Activated CD4-positive, alpha-beta T cell treated with anti-CD3 and anti-CD28 coated beads, Interleukin-2, amount 50 U/mL, for 1 hour (primary cell): ENCODE measurements at places on chromosomes 6 and 20.

- no peak for DNase-seq
Measured at GRCh38 chr20:63500902-63501817, 2.3 kb upstream of the EEF1A2 start.

- no peak for DNase-seq
Measured at GRCh38 chr6:148955441-148955840, 208.6 kb downstream of the UST start.

DNA sequence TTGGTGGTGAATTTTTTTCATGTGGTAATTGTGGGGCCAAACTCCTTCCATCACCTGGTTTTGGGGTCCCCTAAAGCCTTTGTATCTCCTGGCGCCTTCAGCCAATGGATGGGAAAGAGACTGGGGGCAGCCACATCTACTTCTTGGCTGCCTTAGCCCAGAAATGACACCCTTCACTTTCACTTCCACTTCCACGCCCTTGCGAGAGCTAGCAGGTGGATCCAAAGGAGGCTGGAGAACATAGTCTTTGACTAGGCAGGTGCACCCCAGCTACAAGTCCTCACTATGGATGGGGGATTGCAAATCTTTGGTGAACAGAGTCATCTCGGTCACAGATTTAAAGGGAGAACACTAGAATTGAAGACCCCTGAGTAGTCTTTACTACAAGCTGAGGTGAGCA lies 70.8 kb downstream of the NDUFAF5 start:
- no peak for DNase-seq

DNA sequence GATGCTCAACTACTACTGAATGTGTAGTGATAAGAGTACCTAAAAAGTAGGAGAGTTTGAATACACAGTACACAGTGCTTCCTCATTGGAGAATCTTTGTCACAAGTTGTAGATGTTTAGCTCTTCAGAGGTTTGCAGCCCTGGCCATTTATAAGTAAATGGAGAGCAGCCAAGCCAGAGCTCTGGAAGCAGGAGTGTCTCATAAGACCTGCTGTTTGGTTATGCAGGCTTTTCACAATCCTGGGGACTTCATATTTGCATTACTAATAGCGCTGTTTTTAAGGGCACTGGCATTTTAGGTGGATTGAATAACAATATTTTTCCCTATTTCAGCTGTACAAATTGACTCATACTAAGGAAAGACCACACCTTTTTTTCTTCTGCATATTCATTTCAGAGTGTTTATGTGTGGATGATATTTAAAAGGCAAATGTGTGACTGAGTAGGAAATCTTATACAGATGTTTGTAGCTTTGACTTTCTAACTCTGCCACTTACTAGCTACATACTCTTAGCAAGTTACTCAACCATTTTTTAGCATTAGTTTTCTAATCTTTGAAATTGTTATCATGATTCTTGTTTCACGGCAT lies 730.5 kb upstream of the MAP3K7 start:
- no peak for DNase-seq

DNA sequence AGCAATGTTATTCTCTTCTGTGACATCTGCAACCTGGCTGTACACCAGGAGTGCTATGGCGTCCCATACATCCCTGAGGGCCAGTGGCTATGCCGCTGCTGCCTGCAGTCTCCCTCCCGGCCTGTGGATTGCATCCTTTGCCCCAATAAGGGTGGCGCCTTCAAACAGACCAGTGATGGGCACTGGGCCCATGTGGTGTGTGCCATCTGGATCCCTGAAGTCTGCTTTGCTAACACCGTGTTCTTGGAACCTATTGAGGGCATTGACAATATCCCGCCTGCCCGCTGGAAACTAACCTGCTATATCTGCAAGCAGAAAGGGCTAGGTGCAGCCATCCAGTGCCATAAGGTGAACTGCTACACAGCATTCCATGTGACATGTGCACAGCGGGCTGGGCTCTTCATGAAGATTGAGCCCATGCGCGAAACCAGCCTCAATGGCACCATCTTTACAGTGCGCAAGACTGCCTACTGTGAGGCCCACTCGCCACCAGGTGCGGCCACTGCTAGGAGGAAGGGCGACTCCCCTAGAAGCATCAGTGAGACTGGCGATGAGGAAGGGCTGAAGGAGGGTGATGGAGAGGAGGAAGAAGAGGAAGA lies 4.6 kb downstream of the BRPF3 start:
- no peak for DNase-seq

- DNase-seq, result no peak
Measured at GRCh38 chr20:8766868-8767390, 302.0 kb upstream of the PLCB4 start.

DNA sequence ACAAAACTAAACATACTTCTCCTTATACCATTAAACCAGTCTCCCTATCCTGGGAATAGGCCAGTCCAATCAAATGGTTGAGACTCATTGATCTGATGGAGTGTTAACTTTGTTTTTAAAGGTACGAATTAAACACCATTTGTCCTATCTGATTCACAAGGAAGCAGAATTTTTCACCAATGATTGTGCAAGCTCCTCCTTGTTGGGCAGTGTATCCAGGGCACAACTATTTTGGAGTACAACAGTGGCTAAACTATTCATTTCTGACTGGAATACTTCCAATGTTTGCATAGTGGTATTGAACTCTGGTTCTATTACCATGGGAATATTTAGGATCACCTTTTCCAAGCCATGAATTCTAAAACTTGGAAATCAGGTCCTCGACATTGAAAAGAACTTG lies 5.4 kb upstream of the PPP1R3G start:
- no peak for DNase-seq

- no peak for DNase-seq
Measured at GRCh38 chr6:114292431-114292830, 50.4 kb downstream of the HS3ST5 start.

DNA sequence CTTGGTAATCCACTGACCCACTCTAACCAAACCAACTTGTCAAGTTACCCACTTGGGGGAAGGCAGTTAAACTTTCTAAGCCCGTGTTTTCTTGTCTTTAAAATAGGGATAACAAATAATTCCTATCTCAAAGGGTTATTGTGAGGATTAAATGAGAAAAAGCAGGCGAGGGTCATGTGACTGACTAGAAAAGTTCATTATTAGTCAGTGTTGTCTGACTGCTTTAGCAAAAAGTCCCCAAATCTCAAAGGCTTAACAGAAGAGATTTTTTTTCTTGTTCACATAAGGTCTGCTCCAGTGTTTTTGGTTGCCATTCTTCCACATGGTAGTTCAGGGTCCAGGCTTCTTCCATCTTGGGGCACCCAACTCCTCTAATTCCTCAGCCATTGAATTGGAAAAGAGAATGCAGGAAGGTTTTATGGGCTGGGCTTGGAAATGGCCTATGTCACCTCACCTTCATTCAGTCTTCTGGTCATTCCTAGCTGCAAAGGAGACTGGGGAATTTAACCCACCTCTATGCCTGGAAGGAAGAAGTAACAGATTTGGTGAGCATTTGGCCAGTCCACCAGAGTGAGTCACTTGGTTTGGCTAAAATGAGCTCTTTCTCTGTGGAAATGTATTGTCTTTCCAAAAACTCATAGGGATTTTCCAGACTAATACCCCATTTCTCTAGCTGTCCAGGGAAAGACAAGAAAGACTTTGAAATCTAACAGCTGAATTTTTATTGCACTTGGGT lies 77.0 kb downstream of the CAP2 start:
- no peak for DNase-seq

DNA sequence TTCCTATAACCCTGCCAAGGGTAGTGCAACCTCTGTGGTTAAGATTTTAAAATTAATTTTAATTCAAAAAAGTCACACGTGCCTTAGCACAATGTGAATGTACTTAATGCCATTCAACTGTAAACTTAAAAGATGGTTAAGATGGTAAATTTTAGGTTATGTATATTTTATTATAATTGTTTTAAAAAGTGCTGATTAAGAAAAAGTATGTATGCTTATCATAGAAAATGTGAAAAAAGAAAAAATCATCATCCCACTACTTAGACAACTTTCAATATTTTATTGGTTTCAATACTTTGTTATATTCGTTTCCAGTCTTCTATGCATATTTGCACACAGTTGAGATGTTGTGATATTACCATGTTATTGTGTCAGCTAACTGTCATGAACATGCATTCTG lies 18.7 kb downstream of the ARFGEF2 start:
- no peak for DNase-seq

DNA sequence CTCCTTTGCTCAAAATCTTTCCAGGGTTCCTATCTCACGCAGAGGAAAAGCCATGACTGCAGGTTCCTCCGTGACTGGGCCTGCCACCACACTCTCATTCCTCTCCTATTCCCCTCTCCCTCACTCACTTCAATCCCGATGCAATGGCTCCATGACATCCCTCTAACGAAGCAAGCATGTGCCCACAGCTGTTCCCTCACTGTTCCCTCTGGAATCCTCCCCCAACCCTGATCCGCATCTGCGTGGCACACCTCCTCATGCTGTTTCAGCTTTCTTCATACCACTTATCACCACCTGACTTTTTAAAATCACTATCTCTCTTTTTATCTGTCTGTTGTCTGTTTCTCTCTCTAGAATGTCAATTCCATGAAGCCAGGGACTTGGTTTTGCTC lies 25.5 kb downstream of the ANGPT4 start:
- DNase-seq, result no peak

DNA sequence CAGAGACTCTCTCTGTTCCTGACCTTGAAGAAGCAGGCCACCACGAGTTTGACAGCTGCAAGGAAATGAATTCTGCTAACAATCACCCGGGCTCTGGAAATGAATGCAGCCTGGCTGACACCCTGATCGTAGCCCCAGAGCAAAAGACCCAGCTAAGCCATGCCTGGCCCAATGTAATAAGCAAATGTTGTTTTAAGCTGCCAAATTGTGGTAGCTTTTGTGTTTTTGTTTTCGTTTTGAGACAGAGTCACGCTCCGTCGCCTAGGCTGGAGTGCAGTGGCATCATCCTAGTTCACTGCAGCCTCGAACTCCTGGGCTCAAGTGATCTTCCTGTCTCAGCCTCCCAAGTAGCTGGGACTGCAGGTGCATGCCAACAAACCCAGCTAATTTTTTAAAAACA lies 3.3 kb upstream of the OXT start:
- DNase-seq, result no peak

DNA sequence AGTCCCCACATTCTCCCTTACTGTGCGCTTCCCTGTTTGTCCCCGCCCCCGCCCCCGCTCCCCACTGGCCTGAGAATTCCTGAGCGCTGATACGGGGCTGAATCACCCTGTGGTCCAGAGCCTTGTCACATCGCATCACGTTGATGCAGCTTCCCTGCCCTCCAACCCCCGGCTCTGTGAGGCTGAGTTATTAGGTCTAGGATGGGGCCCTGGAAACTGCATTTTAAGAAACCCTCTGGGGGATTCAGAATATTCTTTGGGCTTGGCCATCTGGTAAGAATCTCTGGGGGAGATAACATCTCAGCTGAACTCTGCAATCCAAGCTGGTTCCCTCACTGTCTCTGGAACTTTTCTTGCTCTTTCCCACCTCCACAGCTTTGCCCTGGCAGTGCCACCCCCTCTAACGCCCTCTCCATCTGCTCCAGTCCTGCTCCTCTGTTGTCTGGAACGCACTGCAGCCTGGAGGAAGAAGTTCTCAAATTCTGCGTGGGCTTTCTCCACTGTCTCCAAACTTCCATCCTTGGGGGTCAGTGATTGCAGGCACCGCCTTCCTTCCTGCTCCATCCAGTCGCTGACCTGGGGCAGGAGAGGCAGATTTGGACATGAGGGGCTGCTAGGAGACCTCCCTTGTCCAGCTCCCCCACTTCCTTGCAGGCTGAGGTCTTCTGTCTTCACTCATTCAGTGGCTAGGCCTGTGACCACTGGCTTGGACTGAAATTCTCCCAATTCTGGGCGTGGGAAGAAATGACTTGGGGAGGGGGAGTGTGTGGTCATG lies 42.6 kb downstream of the KIAA1755 start:
- DNase-seq, result no peak

- no peak for DNase-seq
Measured at GRCh38 chr20:23407781-23408464, 13.4 kb downstream of the NAPB start.

DNA sequence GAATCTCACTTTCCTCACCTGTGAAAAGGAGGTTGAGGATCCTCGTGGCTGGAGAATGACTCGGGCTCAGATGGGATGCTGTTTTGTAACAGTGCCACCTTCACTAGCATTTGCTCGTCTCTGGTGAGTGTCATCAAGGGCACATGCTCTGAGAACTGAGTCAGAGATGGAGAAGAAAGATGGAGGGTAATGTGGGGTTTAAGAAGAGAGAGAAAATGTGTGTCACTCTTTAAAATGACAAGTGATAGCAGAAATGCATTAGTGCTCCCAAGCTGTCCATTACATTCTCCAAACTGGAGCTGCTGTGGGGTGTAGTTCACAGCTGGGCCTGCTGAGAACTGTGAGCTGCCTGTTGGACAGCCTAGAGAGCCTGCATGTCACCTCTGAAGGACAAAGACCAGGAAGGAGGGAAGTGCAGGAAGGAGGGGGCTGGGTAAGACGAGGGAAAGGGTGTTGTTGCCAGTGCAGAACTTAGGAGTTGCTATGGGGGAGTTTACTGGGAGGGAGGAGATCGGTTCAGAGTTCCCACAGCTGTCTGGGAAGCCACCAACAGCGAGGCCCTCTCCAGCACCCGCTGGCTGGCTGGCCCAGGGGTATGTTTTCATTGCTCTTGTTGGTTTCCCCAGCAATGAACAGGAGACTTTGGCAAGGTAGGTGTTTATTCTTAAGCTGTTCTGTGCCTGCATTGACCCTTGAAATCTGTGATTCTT lies 19.8 kb downstream of the GMPR start:
- DNase-seq, result no peak

- no peak for DNase-seq
Measured at GRCh38 chr20:2697768-2698167, 5.2 kb downstream of the EBF4 start.

DNA sequence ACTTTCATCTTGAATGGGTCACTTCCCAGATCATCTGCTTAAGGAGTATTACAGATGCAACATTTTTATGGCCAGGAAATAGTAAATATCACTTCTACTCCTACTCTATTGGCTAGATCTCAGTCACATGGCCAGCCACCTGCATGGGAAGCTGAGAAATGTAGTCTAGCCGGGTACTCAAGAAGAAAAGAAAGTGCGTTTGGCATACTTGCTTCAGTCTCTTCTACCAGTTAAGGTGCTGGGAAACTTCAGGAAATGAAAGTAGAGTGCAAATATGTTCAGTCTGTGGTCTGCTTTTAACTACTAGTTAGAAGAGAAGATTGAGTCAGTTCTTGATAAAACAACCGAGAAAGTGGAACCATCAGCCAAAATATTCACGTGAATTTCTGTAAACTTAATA lies 129.2 kb downstream of the PDSS2 start:
- DNase-seq, result no peak

DNA sequence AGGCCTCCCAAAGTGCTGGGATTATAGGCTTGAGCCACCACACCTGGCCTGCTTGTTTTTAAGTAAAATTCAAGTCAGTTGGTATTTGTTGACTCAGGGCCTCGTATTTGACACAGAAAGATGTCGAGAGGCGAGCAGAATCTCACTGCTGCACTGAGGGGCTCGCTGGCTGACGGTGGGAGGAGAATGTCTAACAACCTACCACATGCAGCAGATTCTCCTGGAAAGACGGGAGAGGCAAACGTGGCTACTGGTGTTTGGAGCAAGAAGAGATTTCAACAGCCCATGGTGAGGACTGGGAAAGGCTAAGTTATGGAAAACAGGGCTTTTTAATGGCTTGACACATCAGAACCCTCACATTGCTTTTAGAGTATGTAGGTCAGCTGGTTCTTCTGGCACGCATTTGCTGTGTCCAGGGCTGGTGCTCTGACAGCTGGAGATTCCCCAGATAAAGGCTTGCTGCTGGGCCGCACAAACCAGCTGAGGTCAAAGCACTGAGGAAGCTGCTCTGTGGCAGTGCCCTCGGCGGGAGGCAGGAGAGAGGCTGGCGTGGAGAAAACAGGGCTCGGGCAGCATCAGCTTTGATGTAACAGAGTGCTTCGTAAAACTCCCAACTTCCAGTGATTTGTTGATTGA lies 84.2 kb upstream of the FRMD1 start:
- DNase-seq, result no peak
